ENCODE measurements at places on chromosomes 12 and 14. TPM values are rescaled to one million over a fixed set of nuclear protein-coding genes. Genes with fewer than 3 reads are reported as not detected.

DNA sequence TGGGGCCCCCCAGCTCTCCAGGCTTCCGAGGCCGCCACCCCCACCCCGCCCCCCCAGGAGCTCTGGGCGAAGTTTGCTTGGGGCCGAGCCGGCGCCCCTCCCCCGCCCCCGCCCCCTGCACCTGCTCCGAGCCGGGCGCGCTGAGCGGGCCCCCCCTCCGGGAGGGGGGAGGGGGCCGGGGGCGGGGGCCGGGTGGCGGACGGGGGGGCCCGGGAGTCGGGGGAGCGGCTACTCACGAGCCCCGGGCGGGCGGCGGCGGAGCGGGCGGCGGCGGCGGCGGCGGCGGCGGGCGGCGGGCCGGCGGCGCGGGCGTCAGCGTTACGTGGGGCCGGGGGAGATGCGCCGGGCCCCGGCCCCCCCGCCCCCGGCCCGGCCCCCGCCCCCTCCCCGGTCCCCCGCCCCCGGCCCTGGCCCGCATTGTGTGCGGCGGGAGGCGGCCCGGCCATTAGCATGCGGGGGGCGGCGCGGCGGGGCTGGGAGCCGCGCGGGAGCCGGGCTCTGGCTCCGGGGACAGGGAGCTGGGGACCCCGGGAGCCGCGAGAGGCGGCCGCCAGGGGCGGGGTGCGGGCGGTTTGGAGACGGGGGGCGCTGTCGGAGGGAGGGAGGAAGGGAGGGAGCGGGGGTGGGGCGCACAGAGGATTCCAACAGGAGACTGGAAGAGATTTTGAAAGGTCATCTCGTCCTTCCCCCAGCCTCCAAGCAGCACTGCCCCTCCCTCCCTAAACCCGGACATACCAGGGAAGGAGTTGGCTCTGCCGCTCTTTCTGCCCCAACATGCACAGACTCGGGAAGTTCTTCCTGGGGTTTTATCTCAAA, at the start of gene ZNF219:
Gene ZNF219 (minus strand): TSS at position 580 of the 816 bp plus-strand sequence. CDS start 5,064 bp downstream, outside the sequence.
- peak; percentile 75 for DNase-seq

- DNase-seq = no peak
Observed at GRCh38 chr12:92145481-92145730, 240 bp downstream of the BTG1 start.

- DNase-seq = no peak
Observed at GRCh38 chr14:71460091-71460490, 472.1 kb upstream of the RGS6 start.

DNA sequence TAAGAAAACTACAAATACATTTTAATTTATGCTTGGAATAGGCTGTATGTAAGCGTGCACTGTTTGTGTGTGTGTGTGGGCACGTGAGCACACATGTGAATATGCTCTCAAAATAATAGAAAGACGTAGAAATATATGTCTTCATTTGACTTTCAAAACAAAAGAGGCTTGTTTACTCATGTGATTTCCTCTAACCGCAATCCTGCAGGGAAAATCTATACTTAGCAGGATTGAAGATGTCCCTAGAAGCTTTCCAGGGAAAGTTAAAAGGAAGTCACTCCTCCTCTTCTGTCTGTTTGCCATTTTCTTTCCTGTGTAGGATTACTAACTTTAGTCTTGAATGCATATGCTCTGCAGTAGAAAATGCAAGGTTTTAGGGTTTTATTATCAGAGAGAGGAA, 404.7 kb downstream of the MDGA2 start:
- no peak for DNase-seq

DNA sequence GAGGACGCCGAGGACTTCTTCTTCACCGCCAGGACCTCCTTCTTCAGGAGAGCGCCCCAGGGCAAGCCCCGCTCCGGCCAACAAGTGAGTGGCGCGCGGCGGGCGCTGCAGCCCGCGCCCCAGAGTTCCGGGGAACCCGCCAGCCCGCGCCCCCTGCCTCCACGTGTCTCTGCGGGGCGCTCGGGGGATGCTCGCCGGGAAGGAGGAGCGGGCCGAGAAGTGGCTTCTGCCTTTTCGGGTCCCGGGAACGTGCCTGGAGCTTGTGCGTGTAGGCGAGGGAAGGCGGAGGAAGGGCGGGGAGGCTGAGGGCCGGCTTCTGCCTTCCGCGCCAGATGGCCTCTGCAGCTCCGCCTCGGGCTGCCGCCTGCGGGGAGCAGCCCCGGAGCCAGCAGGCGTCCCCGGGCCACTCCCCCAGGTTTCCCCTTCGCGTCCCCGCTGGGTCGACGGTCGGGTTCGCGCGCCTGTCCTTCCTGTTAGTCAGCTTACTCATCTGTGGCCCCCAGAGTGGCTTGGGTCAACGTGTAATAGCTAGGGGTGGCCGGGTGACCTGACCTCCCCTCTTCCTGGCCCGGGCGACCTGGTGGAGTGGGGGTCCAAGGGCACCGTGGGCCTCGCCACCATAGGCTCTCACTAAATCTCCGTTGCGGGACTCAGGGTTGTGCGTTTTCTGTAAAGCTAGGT, 505 bp downstream of the RASSF3 start:
- DNase-seq = peak; percentile 45

- DNase-seq = no peak
Observed at GRCh38 chr14:88321692-88322503, 1.2 kb downstream of the KCNK10 start.

GRCh38 chr12:88703790-88704189, 123.5 kb upstream of the KITLG start:
- no peak for DNase-seq

- no peak for DNase-seq
Observed at GRCh38 chr12:75481774-75482173, 1.2 kb downstream of the GLIPR1 start.

- DNase-seq = no peak
Observed at GRCh38 chr12:42638697-42639096, 49.2 kb upstream of the PRICKLE1 start.

GRCh38 chr12:3168223-3169221, 91.3 kb downstream of the TSPAN9 start:
- DNase-seq = no peak

GRCh38 chr14:49849213-49849847, 3.3 kb downstream of the NEMF start:
- DNase-seq = no peak

GRCh38 chr12:98873776-98874175, 228.7 kb downstream of the APAF1 start:
- no peak for DNase-seq

DNA sequence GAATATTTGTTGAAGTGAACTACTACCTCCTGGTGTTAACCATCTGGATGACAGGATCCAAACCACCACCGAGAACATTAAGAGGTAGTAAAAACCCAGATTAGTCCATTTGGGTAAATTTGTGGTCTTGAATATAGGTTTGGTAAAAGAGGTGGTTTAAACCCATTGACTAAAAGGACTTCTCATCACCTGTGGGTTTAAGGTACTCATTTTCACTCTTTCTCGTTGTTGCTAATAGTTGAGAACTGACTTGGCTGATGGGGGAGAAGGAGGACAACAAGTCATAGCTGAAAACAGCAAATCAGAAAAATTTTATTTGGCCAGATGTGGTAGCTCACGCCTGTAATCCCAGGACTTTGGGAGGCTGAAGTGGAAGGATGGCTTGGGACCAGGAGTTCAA, 59.2 kb downstream of the ACADS start:
- DNase-seq = no peak

GRCh38 chr12:1566449-1567135, 27.8 kb downstream of the FBXL14 start:
- DNase-seq = no peak

- DNase-seq = no peak
Observed at GRCh38 chr14:69101331-69101826, 51.5 kb downstream of the DCAF5 start.

GRCh38 chr14:101369194-101369915, 191.9 kb upstream of the DIO3 start:
- DNase-seq = no peak

DNA sequence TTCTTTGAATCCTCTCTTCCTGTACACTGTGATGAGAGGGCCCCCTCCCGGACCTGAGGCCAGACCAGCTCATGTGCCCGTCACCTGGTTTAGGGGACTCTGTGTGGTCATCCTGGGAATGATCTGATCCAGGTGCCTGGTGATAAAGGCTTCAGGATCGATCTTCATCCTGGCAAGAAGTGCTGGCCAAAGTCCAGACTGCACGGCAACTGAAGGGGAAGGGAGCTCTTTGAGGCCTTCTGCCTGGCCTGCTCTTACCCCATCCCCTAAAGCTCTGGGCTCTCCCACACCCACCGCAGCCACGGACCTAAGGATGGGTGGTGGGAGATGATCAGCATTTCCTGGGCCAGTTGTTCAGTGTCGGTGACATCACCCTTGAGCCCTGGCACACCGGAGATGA, 31.8 kb downstream of the GCN1 start:
- DNase-seq = no peak

GRCh38 chr12:98893126-98893674, 248.1 kb downstream of the APAF1 start:
- DNase-seq = no peak

DNA sequence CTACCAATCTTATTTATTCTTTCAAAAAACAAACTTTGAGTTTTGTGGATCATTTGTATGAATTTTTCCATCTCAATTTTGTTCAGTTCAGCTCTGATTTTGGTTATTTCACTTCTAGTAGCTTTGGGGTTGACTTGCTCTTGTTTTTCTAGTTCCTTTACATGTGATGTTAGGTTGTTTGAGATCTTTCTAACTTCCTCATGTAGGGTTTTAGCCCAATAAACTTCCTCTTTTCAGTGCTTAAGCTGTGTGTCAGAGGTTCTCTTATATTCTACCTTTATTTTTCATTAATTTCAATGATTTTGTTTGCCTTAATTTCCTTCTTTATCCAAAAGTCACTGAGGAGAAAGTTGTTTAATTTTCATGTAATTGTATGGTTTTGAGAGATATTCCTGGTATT, 860.4 kb upstream of the FBXO33 start:
- no peak for DNase-seq

DNA sequence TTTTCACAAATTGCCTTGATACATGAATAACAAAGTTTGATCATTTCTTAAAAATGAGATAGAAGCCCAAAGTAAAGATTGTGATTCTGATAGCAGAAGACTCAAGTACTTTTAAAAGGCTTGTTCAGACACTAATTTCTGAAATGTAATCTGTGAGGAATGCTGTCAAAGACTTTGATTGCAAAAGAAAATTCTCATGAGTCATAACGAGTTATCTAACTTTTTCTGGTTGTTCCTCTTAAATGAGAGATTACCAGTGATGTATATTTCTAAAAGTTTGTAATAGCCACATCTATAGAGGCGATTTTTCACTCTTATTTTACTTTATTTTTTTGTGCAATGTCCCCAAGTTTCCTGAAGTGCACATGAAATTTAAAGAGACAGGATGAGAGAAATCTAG, 7.0 kb downstream of the PYGL start:
- no peak for DNase-seq

DNA sequence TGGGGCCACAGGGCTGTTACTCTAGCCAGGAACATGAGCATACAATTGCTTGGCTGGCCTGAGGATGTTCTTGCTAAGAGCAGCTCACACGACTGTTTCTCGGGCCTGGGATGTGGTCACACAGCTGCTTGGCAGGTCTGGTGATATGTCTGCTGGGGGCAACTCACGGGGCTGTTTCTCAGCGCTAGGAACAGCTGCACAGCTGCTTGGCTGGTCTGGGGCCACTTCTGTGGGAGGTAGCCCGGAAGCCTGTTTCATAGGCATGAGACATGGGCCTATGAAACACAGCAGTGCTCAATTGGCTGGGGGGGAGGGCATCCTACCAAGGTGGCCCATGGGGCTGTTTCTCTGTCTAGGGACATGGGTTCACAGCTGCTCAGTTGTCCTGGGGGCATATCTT, 73.4 kb upstream of the DDHD1 start:
- DNase-seq = no peak

GRCh38 chr14:105090493-105091053, 25.3 kb upstream of the GPR132 start:
- peak; percentile 86 for DNase-seq

DNA sequence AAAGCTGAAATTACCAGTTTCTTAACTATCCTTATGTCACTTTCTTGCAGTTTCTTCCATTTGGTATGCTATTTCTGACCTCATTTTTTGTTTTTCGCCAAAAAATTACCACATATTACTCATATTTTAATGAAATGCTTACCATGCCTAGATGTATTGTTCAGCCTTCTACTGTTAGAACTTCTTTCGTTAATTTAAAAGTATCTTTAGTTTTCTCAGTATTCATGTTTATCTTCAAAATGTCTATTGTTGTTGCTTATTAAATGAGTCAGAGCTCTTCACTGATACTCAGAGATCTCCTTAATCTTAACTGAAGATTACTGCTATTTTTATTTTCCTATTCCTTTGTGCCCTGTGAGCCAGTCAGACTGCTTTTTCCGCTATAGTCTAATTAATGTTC, 20.5 kb downstream of the RAP1B start:
- DNase-seq = no peak

DNA sequence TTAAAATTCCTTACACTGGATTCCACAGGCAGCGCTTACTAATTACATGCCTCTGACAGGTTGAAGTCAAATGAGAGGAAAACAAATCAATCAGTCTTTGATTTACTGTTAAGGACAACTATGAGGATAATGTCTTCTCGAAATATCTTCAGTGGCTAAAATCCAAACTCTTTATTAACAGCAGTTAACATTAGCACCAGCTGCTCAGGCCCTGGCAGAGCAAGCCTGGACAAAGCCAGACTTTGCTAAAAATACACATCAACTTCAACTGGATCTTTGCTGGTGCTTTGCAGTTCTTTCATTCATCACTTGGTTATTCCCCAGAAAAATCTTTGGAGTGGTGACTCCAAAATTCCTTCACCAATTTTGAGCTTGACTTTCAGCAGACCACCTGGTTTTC, 98.7 kb downstream of the HECTD4 start:
- no peak for DNase-seq

DNA sequence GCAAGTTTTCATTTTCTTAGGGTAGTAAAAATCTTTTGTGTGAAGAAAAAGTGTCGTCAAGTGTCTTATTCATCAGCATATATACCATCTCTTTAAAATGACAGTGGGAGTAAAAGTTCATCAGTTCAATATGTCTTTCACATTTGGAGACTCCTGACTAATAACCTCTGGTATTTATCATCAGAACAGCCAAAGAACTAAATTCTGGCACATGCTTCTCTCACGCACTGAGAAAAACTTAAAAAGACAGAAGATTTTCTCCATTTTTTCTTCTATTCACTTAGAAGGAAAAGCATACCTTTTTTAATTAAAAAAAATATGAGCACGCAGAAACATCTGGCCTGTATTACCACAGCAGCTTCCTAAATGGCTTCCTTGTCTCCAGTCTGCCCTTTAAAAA, 265.7 kb downstream of the AKAP6 start:
- no peak for DNase-seq

The ADAMTS20 gene
- total RNA-seq = not detected

The CISTR gene
- not detected for total RNA-seq

The ETFBKMT gene
- 5.8 TPM for total RNA-seq

The PLA2G1B gene
- total RNA-seq = not detected

The RD3L gene
- not detected for total RNA-seq

The GDF3 gene
- not detected for total RNA-seq

The BRI3BP gene
- total RNA-seq = 11.1 TPM

The BICDL1 gene
- total RNA-seq = 10.5 TPM

The RPGRIP1 gene
- not detected for total RNA-seq

The TTC8 gene
- total RNA-seq = 118 TPM

The GNB3 gene
- 2.7 TPM for total RNA-seq

The JPH4 gene
- not detected for total RNA-seq

The NYNRIN gene
- total RNA-seq = 11.7 TPM

Measured in thyroid gland (tissue), 4 donors.